ENCODE measurements at places on chromosomes 4 and X.

DNA sequence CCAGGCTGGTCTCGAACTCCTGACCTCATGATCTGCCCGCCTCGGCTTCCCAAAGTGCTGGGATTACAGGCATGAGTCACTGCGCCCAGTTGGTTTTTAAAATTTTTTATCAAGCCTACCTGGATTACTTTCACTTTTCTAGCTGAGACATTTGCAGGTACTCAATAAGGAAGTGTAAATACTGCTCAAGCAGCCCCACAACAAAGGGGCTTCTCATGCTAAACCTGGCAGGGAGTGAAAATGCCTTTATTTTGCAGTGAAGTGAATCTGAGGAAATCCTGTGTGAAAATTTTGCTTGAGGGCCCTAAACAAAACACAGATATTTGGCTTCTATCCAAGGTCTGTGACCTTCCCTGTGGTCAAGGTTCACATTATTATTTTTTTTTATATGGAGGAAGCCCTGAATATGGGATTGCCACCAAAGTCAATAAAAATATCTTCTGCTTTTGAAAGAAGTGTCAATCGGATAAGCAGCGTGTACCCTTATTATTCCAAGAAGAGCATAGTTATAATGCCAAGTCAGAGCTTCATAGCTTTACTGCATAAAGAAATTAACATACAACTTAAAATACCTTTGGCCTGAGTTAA lies 481.0 kb downstream of the SH2D1A start:
- DNase-seq: no peak

- no peak for DNase-seq
Observed at GRCh38 chr4:87406462-87406861, 15.5 kb upstream of the HSD17B11 start.

GRCh38 chr4:53450773-53451172 lies 73.3 kb downstream of the FIP1L1 start:
- no peak for DNase-seq

- no peak for DNase-seq
Observed at GRCh38 chr4:19992471-19993093, 259.1 kb upstream of the SLIT2 start.

DNA sequence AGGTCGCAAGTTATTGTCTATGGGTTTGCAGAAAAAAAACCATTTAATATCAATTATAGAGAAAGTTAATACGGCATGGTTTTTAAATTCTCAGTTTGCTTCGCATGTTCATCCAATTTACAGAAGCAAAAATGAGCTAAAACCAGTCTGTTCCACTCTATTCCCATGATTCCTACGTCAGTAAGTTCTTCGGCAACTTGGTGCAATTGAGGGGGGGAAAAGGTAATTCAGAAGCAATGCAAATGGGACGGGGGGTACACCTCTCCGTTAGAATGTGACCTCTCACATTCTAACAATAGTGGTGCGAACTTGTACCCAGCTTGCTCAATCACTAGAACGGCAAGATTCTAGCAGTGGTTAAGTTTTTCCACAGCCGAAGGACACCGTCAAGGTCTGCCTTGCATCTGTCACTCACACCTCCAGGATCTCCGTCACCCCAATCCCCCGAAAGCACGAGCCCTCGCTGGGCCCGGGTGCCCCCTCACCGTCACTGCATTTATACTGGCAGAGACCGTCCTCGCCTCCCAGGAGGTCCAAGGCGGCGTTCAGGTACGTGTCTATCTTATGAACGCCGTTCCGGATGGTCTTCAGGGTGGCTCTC lies 653 bp downstream of the PLA2G12A start:
- no peak for DNase-seq

DNA sequence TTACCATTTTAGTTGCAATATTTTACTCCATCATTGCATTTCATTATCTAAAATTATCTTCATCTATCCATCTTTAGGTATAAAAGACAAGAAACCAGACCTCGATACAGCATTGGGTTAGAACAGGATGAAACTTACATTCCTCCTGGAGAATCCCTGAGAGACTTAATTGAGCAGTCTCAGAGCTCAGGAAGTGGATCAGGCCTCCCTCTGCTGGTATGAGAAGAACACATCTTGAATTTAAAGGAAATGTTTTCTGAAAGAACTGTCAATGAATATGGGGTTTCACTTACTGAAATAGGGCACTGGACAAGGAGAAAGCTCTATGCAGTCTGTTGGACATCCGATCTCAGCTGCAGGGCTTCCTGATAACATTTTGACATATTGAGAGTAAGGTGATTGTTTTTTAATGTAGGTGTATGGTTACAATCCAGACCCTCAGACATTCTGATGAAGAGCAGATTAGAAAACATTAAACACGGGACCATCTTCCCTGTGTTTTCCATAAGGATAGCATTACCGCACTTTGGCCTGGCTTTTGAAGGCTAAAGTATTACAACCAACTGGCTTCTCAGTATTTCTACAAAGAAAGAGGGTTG lies 367.2 kb downstream of the BMPR1B start:
- DNase-seq: no peak

- DNase-seq: no peak
Observed at GRCh38 chrX:107228486-107228819, 22.0 kb downstream of the DNAAF6 start.

DNA sequence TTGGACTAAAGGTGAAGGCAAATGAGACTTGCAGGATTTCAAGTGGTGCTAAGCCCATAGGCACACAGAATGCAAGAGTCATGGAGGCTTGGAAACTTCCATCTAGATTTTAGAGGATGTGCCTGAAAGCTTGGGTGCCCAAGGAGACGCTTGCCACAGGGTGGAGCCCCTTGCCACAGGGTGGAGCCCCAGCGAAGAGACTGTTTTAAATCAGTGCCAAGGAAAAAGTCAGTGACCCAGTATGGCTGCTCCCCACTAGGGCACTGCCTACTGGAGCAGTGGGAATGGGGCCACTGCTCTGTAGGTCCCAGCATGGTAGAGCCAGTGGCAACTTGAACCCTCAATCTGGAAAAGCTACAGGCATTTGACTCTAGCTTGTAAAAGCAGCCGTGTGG lies 794.2 kb upstream of the LCORL start:
- no peak for DNase-seq

DNA sequence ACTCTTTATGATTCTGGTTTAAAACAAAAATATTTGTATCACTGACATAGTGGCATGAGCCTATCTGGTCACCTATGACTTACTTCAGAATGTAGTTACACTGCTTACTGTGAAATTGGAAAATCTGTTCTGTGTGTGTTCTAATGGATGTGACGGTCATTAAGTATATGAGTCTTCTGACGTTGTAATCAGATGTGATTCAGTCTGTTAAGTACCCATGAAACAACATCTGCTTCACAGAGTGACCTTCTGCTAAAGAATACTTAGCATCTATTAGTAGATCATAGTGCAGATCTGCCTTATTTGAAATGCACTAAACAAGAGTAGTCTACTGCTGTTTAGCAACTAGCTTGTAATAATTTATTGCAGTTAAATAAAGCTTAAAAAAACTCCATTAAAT lies 317.1 kb downstream of the DCTD start:
- no peak for DNase-seq

Data from activated T-cell treated with anti-CD3 and anti-CD28 coated beads for 48 hours (primary cell).